Renal pelvis (tissue), 12 donors: ENCODE measurements at places on chromosomes 2 and 18. TPM values are rescaled to one million over a fixed set of nuclear protein-coding genes. Genes with fewer than 3 reads are reported as not detected.

DNA sequence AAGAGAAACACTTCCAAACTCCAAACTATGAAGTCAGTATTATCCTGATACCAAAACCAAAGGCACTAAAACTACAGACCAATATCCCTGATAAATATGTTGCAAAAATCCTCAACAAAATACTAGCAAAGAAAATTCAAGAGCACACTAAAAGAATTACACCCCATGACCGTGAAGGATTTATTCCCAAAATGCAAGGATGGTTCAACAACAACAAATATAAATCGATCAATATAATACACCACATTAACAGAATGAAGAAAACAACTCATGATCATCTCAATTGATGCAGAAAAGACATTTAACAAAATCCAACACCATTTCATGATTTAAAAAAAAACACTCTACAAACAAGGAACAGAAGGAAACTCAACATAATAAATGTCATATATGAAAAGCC lies 50.5 kb downstream of the IWS1 start:
- no peak for DNase-seq

DNA sequence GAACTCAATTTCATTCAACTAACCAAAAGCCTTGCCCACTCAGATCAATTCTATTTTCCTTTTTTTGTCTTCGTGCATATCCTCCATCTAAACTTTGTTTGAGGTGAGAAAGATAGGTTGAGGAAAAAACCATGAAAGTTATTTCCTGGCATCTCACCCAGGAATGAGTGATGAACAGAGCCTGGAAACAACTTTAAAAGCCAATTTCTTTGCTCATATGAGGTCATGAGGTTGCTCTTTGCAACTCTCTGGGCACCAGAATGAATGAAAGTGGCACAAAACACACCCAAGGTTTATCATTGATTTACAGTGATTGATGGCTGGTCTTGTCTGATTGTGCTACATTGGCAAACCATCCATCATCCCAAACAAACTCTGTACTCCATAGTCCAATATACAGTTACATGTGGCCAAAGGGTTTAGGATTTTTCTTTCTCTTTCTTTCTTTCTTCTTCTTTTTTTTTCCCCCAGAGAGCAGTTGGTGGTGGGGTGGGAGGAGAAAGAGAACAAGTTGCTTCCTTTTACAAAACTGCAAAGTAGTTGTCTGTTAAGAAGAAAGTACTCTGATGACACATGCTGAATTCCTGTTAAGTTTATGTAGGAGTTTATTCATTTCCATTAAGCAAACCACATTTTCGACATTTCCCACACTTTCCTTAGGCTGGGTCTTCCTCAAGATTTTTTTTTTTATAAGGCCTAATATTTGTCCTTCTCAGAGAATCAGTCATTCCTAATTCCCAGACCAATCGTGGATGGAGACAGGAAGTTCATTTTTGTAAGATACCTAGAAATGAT lies 575.9 kb upstream of the ZEB2 start:
- DNase-seq: no peak

DNA sequence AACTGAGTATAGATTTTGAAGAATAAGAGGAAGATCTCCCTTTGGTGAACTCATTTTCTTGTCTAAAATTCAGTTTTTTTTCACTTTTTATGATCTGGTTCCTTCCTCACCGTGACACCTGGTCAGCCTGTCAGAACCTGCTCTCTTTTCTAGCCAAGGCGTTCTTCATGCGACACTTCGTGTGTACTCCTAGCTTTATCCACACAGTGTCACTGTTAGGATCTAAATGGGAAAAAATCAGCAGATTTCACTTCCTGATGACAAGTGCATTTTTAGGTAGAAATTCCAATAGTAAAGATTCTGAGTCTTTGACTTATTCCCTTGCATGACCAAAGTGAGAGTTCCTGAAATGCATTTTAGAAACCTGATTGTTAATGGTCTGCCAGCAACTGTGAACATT lies 89.8 kb downstream of the KLHL14 start:
- no peak for DNase-seq

GRCh38 chr2:2564300-2565078 lies 233.4 kb upstream of the MYT1L start:
- no peak for DNase-seq

Gene CELF4
- polyA plus RNA-seq: 3.7 TPM

Gene TXNDC2
- polyA plus RNA-seq: 0.07 TPM

Gene SLC16A14
- 6.7 TPM for polyA plus RNA-seq

Gene MC5R
- polyA plus RNA-seq: 0.28 TPM

Gene SERPINB7
- 0.43 TPM for polyA plus RNA-seq
